ENCODE measurements at places on chromosomes 6 and 20.

- no peaks in the 10 kb centered on the region for H3K4me1 ChIP-seq
- H3K4me3 ChIP-seq, result no peak overlapping the region
- H3K36me3 ChIP-seq, result no peaks in the 10 kb centered on the region
Measured at GRCh38 chr6:6218759-6219085, 101.7 kb downstream of the F13A1 start.

GRCh38 chr6:71402096-71402495 is 113.5 kb downstream of the OGFRL1 start:
- H3K4me1 ChIP-seq, result no peaks in the 10 kb centered on the region
- peaks cover 17% of the 10 kb centered on the region for H3K27me3 ChIP-seq
- DNase-seq, result no peak

GRCh38 chr6:5490501-5491069 is 229.3 kb downstream of the FARS2 start:
- no peaks in the 10 kb centered on the region for H3K27me3 ChIP-seq
- H3K36me3 ChIP-seq, result peaks cover 38% of the 10 kb centered on the region
- H3K4me1 ChIP-seq, result peaks cover 9% of the 10 kb centered on the region
- no peak overlapping the region for H3K27ac ChIP-seq

DNA sequence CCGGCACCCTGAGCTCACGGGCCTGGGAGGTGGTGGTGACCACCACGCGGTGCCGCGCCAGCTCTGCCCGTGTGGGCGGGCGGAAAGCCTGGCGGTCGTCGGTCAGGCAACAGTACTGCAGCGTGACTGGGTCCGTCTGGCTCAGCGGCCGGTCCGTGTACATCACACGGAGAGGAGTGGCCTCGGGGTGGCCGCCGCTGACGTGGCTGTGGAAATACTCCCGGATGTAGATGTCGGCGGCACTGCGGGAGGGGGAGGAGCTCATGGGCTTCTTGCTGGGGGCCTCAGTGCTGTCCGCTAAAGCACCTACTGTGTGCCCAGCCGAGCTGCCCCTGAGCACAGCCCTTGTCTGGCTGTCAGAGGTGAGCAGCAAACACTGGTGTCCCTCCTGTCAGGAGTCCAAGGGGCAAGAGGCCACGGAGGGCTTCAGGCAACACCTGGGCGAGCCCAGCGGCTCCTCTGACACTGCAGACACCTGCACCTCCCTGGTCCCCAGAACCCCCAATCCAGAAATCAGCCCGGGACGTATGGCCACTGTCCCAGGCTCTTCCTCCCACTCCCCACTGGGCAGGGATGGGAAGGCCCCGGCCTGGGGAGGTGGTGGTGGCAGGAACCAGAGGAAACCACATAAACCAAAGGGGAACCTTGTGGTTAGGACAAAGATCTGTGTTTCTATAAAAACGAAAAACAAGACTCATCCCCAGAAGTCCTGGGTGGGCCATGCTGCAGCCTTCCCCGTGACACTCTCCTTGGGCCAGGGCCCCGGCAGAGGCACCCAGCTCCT is 6.5 kb downstream of the HELZ2 start:
- DNase-seq, result peak; percentile 72
- H3K27me3 ChIP-seq, result peaks cover 3% of the 10 kb centered on the region
- peaks cover 12% of the 10 kb centered on the region for H3K36me3 ChIP-seq
- peaks cover 25% of the 10 kb centered on the region for H3K4me1 ChIP-seq

- H3K4me3 ChIP-seq, result no peak overlapping the region
- no peaks in the 10 kb centered on the region for H3K36me3 ChIP-seq
- H3K27me3 ChIP-seq, result no peaks in the 10 kb centered on the region
Measured at GRCh38 chr6:2810092-2810671, 31.5 kb downstream of the SERPINB1 start.

- H3K27me3 ChIP-seq, result no peaks in the 10 kb centered on the region
- H3K4me1 ChIP-seq, result peaks cover 41% of the 10 kb centered on the region
- no peak for DNase-seq
- peak overlapping the region; percentile 97 for H3K4me3 ChIP-seq
- peak overlapping the region; percentile 100 for H3K27ac ChIP-seq
Measured at GRCh38 chr6:10695086-10695657, 400 bp downstream of the PAK1IP1 start.

- no peaks in the 10 kb centered on the region for H3K27me3 ChIP-seq
- H3K27ac ChIP-seq, result no peak overlapping the region
- no peaks in the 10 kb centered on the region for H3K36me3 ChIP-seq
- H3K4me1 ChIP-seq, result no peaks in the 10 kb centered on the region
- H3K4me3 ChIP-seq, result no peak overlapping the region
Measured at GRCh38 chr6:116426551-116426950, 34.6 kb upstream of the CALHM6 start.

GRCh38 chr6:63371104-63371715 is 51.4 kb upstream of the LGSN start:
- no peak overlapping the region for H3K27ac ChIP-seq
- no peaks in the 10 kb centered on the region for H3K4me1 ChIP-seq
- H3K4me3 ChIP-seq, result no peak overlapping the region
- no peaks in the 10 kb centered on the region for H3K36me3 ChIP-seq

DNA sequence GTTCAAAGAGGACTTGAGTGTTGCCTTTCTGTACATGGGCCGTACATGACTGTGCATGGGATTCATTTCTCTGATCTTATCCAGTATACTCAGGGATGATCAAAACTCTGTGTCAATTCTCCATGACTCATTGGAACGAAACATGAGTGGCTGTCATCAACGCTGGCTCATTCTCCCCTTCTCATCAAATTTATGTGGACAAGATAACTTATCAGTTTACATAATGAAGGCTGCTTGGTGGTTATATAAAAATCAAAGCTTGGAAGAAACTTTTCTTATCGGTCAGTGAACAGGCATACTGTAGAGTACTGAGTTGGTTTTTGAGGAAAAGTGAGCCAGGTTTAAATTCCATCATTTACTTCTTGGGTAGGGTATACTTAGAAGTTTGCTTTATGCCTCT is 24.9 kb downstream of the CRISP1 start:
- H3K36me3 ChIP-seq, result no peaks in the 10 kb centered on the region
- H3K27me3 ChIP-seq, result peaks cover 3% of the 10 kb centered on the region
- no peak overlapping the region for H3K4me3 ChIP-seq
- no peak for DNase-seq
- H3K27ac ChIP-seq, result no peak overlapping the region
- H3K4me1 ChIP-seq, result no peaks in the 10 kb centered on the region

- peaks cover 62% of the 10 kb centered on the region for H3K4me1 ChIP-seq
- DNase-seq, result no peak
- H3K27me3 ChIP-seq, result no peaks in the 10 kb centered on the region
- H3K27ac ChIP-seq, result peak overlapping the region; percentile 71
- peak overlapping the region; percentile 21 for H3K4me3 ChIP-seq
Measured at GRCh38 chr6:69813508-69813907, 16.7 kb upstream of the LMBRD1 start.

DNA sequence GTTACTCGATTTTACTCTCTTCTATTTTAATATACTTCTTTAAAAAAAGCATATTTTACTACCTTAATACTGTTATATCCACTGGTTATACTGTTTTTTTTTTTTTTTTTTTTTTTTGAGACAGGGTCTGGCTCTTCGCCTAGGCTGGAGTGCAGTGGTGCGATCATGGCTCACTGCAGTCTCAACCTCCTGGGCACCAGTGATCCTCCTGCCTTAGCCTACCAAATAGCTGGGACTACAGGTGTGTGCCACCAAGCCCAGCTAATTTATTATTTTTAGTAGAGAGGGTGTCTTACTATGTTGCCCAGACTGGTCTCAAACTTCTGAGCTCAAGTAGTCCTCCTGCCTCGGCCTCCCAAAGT is 170.7 kb downstream of the DOK5 start:
- no peak for DNase-seq
- no peaks in the 10 kb centered on the region for H3K4me1 ChIP-seq
- no peak overlapping the region for H3K4me3 ChIP-seq

DNA sequence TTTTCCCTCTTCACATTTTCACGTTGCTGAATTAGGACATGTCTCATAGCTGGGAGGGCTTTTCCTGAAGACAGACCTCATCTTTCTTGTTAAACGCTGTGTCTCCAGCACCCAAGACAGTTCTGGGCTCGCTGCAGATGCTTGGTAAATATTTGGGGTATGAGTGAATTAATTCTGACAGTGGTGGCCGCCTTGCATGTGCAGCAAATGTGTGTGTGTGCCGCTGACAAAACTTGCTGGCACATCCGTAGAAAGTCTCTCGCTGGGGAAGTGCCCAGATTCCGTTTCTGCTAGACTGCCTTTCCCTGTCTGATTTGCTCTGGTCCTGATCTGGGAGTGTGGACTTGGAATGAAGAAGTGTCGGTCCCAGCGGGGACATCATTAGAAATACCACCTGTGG is 48.2 kb upstream of the ZNFX1 start:
- peaks cover 21% of the 10 kb centered on the region for H3K4me1 ChIP-seq
- H3K27ac ChIP-seq, result no peak overlapping the region
- H3K4me3 ChIP-seq, result no peak overlapping the region
- H3K36me3 ChIP-seq, result no peaks in the 10 kb centered on the region
- DNase-seq, result no peak

GRCh38 chr6:148984531-148985056 is 237.8 kb downstream of the UST start:
- H3K4me1 ChIP-seq, result no peaks in the 10 kb centered on the region
- H3K27me3 ChIP-seq, result no peaks in the 10 kb centered on the region
- no peak for DNase-seq
- H3K36me3 ChIP-seq, result no peaks in the 10 kb centered on the region
- no peak overlapping the region for H3K4me3 ChIP-seq
- no peak overlapping the region for H3K27ac ChIP-seq

- no peak overlapping the region for H3K27ac ChIP-seq
- peaks cover 36% of the 10 kb centered on the region for H3K27me3 ChIP-seq
- DNase-seq, result no peak
Measured at GRCh38 chr20:813390-813789, 20.1 kb upstream of the FAM110A start.

GRCh38 chr6:1049170-1049569 is 262.7 kb upstream of the FOXQ1 start:
- H3K27me3 ChIP-seq, result peaks cover 64% of the 10 kb centered on the region
- H3K4me1 ChIP-seq, result no peaks in the 10 kb centered on the region
- H3K27ac ChIP-seq, result no peak overlapping the region
- no peaks in the 10 kb centered on the region for H3K36me3 ChIP-seq

GRCh38 chr6:150343434-150343833 is 25.4 kb upstream of the IYD start:
- DNase-seq, result no peak
- H3K36me3 ChIP-seq, result no peaks in the 10 kb centered on the region
- H3K27ac ChIP-seq, result no peak overlapping the region
- H3K4me3 ChIP-seq, result no peak overlapping the region
- no peaks in the 10 kb centered on the region for H3K4me1 ChIP-seq

DNA sequence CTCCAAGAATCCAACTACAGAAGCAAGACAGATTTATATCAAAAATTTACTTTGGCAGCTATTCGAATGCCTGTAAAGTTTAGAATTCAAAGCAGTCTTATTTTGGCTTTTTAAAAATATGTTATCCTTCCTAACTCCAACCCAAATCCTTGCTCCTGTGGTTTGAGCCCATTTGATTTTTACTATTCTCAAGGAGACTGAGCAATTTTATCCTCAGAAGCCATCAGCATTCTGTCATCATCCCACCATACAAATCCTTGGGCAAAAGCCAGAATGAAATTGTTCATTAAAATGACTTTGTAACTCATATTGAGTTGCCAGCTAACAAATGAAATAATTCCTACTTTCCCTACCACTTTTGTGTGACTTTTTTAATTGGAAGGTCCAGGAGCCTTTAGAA is 392.8 kb downstream of the ADGRB3 start:
- H3K36me3 ChIP-seq, result no peaks in the 10 kb centered on the region
- no peaks in the 10 kb centered on the region for H3K27me3 ChIP-seq
- no peak for DNase-seq
- H3K4me3 ChIP-seq, result no peak overlapping the region
- H3K27ac ChIP-seq, result no peak overlapping the region

DNA sequence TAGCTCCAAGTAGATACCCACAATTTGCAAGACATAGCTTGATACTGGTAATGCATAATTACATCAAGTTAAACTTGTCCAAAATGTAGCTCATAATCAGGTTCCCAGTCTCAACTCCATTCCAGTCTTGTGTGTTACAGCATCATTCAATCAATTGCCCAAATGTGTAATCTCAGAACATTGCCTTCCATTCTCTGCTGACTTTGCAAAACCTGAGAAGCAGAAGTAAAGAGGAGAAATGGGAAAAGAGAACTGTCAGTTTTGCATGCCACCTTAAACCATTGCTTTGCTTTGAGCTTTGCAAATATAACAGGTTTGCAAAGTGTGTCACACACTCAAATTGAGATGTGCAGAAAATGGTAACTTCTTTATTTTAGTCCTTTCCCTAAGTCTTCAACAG is 40.3 kb upstream of the CNKSR3 start:
- no peak overlapping the region for H3K27ac ChIP-seq
- peaks cover 8% of the 10 kb centered on the region for H3K27me3 ChIP-seq
- DNase-seq, result no peak
- H3K4me1 ChIP-seq, result no peaks in the 10 kb centered on the region
- no peak overlapping the region for H3K4me3 ChIP-seq
